ENCODE measurements at places on chromosomes 6 and 20.
A peak's percentile ranks its signal among the peaks of the same experiment; 100 is the strongest.

DNA sequence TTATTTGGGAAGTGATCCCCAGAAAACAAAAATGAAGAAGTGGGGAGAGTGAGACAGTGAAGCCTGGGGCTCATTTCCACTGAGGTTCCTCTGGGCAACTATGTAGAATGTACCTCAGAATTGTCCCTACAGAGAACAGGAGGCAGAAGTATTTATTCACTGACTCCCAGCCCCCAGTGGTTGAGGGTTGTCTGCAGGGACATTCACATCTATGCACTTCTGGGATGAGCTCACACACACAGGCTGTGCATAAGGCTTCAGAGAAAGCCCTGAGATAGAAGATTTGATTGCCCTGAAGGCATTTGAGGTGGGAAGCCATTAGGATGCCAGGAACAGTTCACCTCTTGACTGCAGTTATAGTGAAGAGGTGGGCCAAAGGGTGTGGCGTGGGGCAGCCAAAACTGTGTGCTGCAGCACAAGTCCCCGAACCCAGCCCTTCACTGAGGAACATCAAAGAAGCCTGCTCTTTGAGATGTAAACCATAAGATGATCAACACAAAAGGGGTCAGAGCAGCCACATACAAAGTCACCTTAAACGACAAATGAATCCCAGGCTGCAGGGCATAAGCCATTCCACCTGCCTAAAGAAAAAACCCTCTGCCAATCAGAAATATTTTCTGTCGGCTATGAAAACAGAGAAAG, 853.8 kb upstream of the FLRT3 start:
- no peak for DNase-seq

- no peak for DNase-seq
These were observed 16.1 kb upstream of the THBD start for GRCh38 chr20:23065266-23066201.

GRCh38 chr6:50815436-50816114, 3.1 kb upstream of the TFAP2B start:
- DNase-seq: no peak

GRCh38 chr6:126618639-126619343, 278.9 kb downstream of the CENPW start:
- no peak for DNase-seq

- DNase-seq: no peak
These were observed 106.2 kb downstream of the DTD1 start for GRCh38 chr20:18694071-18694470.

- peak; percentile 58 for DNase-seq
These were observed 764 bp downstream of the ZNF292 start for GRCh38 chr6:87155842-87156815.
